Renal pelvis (tissue), 12 donors: ENCODE measurements at places on chromosomes 4 and X. TPM values are rescaled to one million over a fixed set of nuclear protein-coding genes. Genes with fewer than 3 reads are reported as not detected.

GRCh38 chr4:159416073-159416472, 313.2 kb downstream of the RAPGEF2 start:
- DNase-seq = no peak

DNA sequence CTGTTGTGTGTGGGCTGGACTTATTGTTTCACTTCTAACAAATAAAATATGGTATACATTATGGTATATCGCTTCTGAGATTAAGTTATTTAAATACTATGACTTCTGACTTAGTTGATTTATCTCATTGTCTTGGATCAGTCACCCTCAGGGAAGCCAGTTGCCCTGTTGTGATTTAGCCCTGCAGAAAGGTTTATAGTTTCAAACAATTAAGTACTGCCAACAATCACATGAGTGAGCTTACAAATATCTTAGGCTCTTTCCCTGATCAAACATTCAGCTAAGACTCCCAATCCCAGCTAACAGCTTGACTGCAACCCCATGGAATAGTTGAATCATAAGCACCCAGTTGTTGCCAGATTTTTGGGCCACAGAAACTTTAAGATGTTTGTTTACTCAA, 85.4 kb downstream of the MAGEC1 start:
- DNase-seq = no peak

- DNase-seq = no peak
These were observed 35.7 kb downstream of the DDX53 start for GRCh38 chrX:23035493-23035892.

DNA sequence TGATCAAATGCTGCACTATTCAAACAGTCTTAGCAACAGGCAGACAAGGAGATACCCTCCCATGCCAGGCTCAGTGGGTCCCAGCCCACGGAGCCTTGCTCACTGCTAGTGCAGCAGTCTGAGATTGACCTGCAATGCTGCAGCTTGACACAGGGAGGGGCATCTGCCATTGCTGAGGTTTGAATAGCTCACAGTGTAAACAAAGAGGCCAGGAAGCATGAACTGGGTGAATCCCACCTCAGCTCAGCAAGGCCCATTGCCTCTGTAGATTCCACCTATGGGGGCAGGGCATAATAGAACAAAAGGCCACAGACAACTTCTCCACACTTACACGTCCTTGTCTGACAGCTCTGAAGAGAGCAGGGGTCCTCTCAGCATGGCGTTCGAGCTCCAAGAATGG, 26.6 kb upstream of the ZXDB start:
- no peak for DNase-seq

- DNase-seq = peak; percentile 60
These were observed 407.9 kb downstream of the PCDH18 start for GRCh38 chr4:137124278-137124932.

IQSEC2 gene
- polyA plus RNA-seq = 15.0 TPM

TRAPPC11 gene
- 49.8 TPM for polyA plus RNA-seq

UGT2A1 gene
- 19.4 TPM for polyA plus RNA-seq

GRCh38 chr4:53477038-53477565, 99.7 kb downstream of the FIP1L1 start:
- no peak for DNase-seq

DNA sequence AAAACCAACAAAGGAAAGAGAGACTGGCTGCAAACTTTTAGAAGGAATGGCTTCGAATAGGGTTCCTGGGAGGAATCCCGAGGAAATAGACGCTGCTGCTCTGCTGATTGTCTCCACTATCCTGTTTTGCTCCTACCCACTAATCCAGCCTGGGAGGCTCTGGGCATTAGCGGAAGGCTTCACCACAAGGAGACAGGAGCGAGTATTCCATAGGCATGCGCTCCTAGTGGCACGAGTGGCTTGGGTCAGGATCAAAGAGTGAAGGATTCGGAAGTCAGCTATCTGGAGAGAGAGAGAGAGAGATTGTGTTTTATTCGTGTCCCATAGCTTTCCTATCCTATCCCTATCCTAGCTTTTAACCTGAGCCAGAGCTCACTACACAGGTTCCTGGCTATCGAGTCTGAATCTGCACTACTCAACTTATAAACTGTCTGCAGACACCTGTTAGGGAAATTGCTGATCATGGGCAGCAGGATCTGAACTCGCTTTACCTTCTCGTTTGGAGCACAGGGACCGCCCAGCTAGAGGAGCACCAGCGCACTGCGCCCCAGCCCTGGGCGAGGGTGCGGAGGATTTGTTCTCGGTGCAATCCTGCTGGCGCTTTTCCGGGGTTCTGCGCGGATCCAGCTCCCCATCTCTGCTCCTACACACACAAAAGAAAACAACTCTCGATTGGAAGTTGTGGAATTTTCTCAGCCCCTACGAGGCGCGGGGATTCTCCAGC, 740 bp upstream of the NPY2R start:
- DNase-seq = peak; percentile 23

DNA sequence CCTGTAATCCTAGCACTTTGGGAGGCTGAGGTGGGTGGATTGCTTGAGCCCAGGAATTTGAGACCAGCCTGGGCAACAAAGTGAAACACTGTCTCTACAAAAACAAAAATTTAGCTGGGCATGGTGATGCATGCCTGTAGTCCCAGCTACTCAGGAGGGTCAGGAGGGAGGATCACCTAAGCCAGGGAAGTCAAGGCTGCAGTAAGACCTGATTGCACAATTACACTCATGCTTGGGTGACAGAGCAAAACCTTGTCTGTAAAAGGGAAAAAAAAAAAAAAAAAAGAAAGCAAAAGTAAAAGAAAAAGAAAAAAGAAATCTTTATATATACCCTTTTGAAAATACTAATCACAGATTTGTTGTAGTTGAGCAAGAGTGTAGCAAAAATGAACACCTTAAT, 801.0 kb upstream of the IGFBP7 start:
- no peak for DNase-seq

DNA sequence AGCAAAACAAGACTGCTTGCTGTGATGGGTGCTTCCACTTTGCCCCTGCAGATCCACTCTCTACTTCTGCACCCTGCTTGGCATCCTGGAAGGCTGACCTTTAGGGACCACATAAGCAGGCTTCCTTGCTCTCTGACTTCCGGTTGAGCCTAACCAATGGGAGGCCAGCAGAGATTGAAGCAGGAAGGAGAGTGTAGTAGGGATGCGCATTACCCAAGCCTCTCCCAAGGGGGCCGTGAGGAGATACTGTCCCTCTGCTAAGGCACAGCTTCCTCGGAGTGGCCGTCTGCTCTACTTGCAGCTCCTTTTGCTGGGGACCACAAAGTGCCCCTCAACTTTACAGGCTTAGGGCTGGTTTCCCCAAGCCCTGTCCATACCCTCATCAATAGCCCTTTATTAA, 624.3 kb upstream of the TENM3 start:
- no peak for DNase-seq

STAP1 gene
- not detected for polyA plus RNA-seq

- no peak for DNase-seq
These were observed 271 bp upstream of the FUNDC2 start for GRCh38 chrX:155026420-155026726.

CHST7 gene
- 3.0 TPM for polyA plus RNA-seq

CCKAR gene
- polyA plus RNA-seq = not detected

DNA sequence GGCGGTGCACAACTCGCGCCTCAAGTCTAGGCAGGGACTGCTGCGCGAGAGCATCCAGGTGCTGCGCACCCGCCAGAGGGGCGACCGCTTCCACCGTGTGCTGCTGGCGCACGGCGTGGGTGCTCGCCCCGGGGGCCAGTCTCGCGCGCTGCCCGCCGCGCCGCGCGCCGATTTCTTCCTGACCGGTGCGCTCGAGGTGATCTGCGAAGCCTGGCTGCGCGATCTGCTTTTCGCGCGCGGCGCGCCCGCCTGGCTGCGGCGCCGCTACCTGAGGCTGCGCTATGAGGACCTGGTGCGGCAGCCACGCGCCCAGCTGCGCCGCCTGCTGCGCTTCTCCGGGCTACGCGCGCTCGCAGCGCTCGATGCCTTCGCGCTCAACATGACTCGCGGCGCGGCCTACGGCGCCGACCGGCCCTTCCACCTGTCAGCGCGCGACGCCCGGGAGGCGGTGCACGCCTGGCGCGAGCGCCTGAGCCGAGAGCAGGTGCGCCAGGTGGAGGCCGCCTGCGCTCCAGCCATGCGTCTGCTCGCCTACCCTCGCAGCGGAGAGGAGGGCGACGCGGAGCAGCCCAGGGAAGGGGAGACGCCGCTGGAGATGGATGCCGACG, 1.3 kb downstream of the CHST7 start:
- no peak for DNase-seq

GRCh38 chrX:103658681-103659433, 27.6 kb downstream of the MORF4L2 start:
- no peak for DNase-seq

DNA sequence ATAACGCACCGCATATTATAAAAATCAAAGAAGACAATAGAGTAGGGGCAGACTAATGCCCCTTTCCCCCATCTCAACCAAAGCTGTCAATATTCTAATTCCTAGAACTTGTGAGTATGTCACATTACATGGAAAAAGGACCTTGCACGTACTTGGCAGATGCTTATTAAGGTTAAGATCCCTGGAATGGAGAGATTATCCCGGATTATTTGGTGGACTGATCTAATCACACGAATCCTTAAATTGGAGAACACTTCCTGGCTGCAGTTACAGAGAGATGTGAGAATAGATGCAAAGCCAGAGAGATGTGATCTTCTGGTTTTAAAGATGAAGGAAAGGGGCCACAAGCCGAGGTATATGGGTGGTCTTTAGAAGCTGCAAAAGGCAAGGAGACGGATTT, 548.7 kb downstream of the SPRY1 start:
- no peak for DNase-seq

GRCh38 chr4:22962295-22962694, 269.6 kb downstream of the GBA3 start:
- DNase-seq = peak; percentile 15

- DNase-seq = no peak
These were observed 185.2 kb downstream of the UNC5C start for GRCh38 chr4:95363559-95363925.

- DNase-seq = no peak
These were observed 1.5 kb downstream of the CCNG2 start for GRCh38 chr4:77158487-77158861.

REPS2 gene
- 21.9 TPM for polyA plus RNA-seq

ARL9 gene
- 2.0 TPM for polyA plus RNA-seq

VCX3A gene
- polyA plus RNA-seq = not detected

ENAM gene
- polyA plus RNA-seq = 4.4 TPM

GRCh38 chr4:48195374-48195773, 61.3 kb upstream of the TXK start:
- DNase-seq = peak; percentile 27

- DNase-seq = no peak
These were observed 56.7 kb upstream of the FGFBP2 start for GRCh38 chr4:16019649-16020048.

TEX13C gene
- 0.04 TPM for polyA plus RNA-seq

GRCh38 chr4:8641256-8641655, 48.7 kb downstream of the CPZ start:
- DNase-seq = no peak

DNA sequence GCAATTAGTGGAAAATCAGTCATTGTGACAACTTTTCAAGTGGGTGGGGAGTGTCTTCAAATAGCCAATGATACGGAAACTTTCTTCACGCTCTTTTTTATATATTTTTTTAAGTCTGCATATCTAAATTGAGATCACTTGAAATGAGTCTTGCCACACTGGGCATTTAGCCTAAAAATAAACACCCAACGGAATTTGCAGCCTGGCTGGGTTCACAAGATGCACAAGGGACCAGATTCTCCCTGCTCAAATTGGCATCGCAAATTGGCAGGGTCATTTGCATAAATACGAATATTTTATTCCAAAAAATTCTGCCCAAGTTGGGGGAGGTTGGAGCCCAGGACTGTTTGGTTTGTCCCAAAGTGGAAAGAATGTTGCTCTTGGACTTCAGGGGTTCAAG, 87.6 kb downstream of the LIMCH1 start:
- DNase-seq = no peak

DNA sequence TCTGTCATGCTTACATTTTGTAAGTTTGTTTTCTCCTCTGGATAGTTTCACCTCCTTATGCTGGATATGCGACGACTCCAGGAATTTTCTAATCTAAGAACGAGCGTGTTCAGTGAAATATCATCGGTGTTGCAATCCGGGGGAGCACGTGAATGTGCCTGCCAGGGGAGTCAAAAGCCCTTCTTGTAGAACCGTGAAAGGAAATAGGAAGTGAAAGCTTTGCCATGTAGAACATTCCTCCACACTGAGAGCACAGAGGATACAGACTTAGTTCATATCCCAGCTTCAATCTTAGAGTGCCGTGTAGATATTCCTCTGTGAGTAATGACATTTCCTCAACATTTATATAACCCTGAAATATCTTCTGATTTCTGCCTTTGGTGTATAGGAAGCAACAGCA, 121.2 kb downstream of the VEGFC start:
- no peak for DNase-seq

DNA sequence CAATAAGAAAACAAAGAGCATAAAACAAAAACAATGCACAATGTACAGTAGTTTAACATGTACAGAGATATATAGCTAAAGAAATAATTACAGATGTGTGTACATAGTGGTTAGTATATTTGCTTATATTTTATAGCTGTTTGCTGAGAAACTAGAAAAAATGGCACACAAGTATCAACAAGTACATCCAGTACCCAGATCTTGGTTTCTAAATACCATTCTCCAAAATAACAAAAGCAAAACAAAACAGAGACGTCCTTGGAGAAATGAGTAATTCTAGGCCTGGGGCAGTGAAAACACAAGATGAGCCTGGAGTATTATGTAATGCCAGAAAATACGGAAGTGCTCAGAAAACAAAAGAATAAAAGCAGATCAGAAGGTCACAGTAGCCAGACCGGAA, 189.6 kb downstream of the TMEM47 start:
- no peak for DNase-seq

- DNase-seq = no peak
These were observed 323.4 kb upstream of the SLC7A11 start for GRCh38 chr4:138565576-138565975.

GRCh38 chr4:3464911-3465697, 2.0 kb downstream of the DOK7 start:
- no peak for DNase-seq

- no peak for DNase-seq
These were observed 444.4 kb upstream of the IGFBP7 start for GRCh38 chr4:57554556-57555092.

GRCh38 chr4:90002441-90003062, 107.9 kb downstream of the MMRN1 start:
- no peak for DNase-seq

- DNase-seq = no peak
These were observed 628 bp downstream of the MXD4 start for GRCh38 chr4:2261110-2261852.

DNA sequence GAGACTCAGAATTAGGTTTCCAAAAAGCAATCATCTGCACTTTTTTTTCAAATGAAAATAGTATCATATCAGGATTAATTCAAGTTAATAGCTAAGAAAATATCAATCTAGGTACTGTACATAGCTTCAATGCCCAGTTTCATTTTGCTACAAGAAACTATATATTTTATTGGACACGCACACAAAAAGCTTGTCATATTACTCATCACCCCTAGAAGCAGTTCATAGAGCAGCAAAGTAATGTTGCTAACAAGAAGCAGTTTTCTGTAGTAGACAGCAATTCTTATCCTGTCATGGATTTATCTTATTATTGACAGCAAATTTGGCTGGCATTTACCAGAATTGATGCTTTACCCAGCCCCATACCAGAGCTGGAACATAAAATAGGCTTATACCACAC, 52.3 kb upstream of the LSM6 start:
- no peak for DNase-seq
